ENCODE measurements at places on chromosomes 5 and 9.

DNA sequence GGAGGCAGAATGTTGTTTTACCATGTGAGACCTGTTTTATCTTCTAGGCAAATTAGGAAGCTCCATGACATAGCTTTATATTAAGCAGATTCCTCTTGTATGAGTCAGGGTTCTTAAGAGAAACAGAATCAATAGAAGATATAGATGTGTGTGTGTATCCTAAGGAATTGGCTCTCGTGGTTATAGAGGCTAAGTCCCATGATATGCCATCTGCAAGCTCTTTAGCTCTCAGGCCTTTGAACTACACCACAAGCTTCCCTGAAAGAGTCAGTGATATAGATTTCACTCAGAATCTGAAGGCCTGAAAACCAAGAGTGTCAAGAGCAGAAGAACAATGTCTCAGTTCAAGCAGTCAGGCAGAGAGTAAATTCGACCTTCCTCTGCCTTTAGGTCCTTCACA lies 365.8 kb upstream of the ZNF608 start:
- no peaks in the 10 kb centered on the region for H3K27me3 ChIP-seq
- no peaks in the 10 kb centered on the region for H3K36me3 ChIP-seq
- no peak for DNase-seq
- H3K27ac ChIP-seq, result no peak overlapping the region

DNA sequence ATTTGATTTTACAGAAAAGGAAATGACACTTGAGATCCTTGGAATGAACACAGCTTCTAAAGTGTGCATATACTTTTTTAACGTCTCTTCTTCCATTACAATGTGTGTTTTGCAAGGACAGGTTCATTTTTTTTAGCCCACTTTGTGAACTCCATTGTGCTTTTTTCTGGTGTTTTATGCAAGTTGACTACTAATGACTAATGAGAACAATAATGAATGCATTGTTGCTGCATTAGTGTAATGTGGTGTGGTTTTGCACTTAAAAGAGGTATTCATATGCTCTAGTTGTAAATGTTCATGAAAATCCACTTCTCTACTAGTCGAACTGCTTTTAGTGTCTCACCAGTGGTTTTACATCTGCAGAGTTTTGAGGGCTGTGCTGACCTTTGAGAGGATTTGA lies 93.6 kb downstream of the UHRF2 start:
- H3K27ac ChIP-seq, result no peak overlapping the region
- no peaks in the 10 kb centered on the region for H3K27me3 ChIP-seq

GRCh38 chr9:116605904-116606341 lies 81.2 kb upstream of the TRIM32 start:
- no peak overlapping the region for H3K27ac ChIP-seq
- DNase-seq, result no peak
- H3K4me3 ChIP-seq, result no peak overlapping the region
- H3K36me3 ChIP-seq, result peaks cover 7% of the 10 kb centered on the region
- no peaks in the 10 kb centered on the region for H3K4me1 ChIP-seq
- no peaks in the 10 kb centered on the region for H3K27me3 ChIP-seq

DNA sequence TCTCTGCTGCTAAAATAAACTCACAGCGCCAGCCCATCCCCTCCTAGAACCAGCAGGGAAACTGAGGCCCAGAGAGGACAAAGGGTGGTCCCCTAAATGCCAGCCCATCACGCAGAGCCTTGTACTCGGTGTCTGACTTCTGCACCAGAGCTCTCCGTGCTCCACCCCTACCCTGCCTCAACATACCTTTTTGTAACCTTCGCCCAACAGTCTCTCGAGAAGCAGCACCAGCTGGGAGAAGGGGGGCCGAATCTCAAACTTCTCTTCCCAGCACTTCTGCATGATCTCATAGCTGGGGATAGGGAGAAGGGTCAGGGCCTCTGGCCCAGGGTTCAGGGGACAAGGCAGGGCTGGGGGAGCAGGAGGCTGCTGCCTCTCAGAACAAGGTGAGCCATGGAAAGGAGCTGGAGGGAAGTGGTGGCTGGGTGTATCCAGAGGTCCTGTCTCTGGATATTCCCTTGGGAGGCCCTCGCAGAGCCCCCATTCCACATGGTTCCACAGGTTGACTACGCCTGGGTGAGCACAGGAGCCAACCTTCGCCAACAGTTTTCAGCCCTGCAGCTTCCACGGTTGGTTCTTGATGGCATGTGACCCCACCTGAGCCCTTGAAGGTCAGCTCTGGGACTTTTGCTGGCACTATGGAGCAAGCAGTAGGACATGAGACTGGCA lies 32.3 kb upstream of the CSF1R start:
- H3K27me3 ChIP-seq, result no peaks in the 10 kb centered on the region
- no peaks in the 10 kb centered on the region for H3K36me3 ChIP-seq
- peaks cover 8% of the 10 kb centered on the region for H3K4me1 ChIP-seq
- H3K27ac ChIP-seq, result no peak overlapping the region
- H3K4me3 ChIP-seq, result no peak overlapping the region

GRCh38 chr5:159304961-159305595 lies 25.2 kb downstream of the IL12B start:
- H3K36me3 ChIP-seq, result no peaks in the 10 kb centered on the region
- no peak overlapping the region for H3K27ac ChIP-seq
- H3K4me1 ChIP-seq, result no peaks in the 10 kb centered on the region
- DNase-seq, result no peak
- H3K27me3 ChIP-seq, result no peaks in the 10 kb centered on the region
- H3K4me3 ChIP-seq, result no peak overlapping the region

DNA sequence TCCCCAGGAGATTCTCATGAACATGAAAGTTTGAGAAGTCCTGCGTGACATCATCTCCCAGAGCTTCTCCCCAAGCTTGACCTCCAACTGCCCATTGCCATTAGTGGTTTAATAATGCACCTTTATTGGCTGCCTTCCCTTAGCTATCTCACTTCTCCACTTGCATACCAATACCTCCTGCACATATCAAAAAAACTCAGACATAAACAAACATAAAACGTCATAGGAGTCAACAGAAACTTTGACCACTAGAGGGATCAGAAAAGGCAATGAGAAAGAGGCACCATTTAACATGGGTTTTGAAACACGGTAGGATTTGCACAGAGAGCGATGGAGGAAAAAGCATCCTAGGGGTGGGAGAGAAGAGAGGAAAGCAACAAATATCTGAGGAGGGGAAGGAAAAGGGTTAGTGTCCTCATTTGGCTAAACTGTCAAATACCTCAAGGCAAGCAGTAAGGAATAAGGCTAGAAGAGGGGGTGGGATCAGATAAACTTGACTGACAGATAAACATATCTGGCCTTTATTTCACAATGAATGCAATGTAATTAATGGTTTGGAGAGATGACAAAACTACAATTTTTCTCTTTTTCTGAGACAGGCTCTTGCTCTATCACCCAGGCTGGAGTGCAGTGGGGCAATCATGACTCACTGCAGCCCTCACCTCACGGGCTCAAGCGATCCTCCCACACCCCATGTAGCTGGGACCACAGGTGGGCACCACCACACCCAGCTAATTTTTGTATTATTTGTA lies 27.0 kb downstream of the GNAQ start:
- DNase-seq, result no peak
- no peak overlapping the region for H3K4me3 ChIP-seq
- H3K36me3 ChIP-seq, result no peaks in the 10 kb centered on the region
- H3K27me3 ChIP-seq, result no peaks in the 10 kb centered on the region
- no peak overlapping the region for H3K27ac ChIP-seq
